ENCODE measurements at places on chromosomes 7 and 10. TPM values are rescaled to one million over a fixed set of nuclear protein-coding genes. Genes with fewer than 3 reads are reported as not detected.
A peak's percentile ranks its signal among the peaks of the same experiment; 100 is the strongest.

- no peaks in the 10 kb centered on the region for H3K27me3 ChIP-seq
- no peak overlapping the region for H3K27ac ChIP-seq
- H3K36me3 ChIP-seq = no peaks in the 10 kb centered on the region
- no peak overlapping the region for H3K4me3 ChIP-seq
- DNase-seq = no peak
Observed at GRCh38 chr10:120204877-120205276, 252.2 kb upstream of the PLPP4 start.

DNA sequence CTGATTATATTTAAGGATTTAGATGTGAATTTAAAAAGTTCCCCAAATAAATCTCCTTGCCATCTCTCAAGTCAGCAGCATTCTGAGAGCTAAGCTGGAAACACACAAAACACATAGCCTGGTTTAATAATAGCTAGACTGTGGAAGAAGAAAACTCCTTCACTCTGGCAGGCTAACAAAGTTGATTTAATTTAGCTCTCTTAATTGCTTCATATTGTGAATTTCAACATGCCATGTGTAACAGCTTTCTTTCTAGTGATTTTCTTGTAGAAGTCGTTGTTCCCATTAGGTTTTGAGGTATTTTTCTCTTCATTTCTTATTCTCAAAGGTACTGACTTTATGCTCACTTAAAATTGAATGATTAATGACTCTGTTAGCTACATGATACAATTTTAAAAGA lies 216.8 kb upstream of the AKR1E2 start:
- H3K27me3 ChIP-seq = no peaks in the 10 kb centered on the region
- H3K27ac ChIP-seq = no peak overlapping the region
- no peak for DNase-seq
- no peaks in the 10 kb centered on the region for H3K36me3 ChIP-seq
- H3K4me1 ChIP-seq = no peaks in the 10 kb centered on the region
- H3K4me3 ChIP-seq = no peak overlapping the region

DNA sequence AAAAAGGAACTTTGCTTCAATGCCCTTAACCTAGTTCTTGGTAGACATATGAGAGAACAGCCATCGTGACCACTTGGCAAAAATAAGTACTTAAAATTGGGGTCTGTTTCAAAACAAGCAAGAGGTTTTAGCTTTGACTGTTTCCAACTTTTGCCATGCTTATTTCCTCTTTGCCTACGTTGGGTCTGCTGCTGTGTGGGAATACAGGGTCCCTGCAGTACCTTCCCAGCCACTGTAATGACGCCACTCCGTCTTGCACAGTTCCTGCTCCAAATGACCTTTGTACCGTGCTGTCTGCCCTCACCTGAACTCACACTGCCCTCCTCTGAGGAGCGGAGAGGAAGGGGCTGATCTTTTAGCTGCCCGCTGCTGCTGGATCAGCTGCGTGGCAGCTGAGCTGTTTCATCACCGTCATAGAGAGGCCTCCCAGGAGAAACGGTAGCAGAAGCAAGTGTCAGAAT lies 133.1 kb downstream of the MAPK8 start:
- peaks cover 38% of the 10 kb centered on the region for H3K4me1 ChIP-seq
- peak overlapping the region; percentile 92 for H3K27ac ChIP-seq
- H3K27me3 ChIP-seq = no peaks in the 10 kb centered on the region
- peak; percentile 73 for DNase-seq
- no peaks in the 10 kb centered on the region for H3K36me3 ChIP-seq

DNA sequence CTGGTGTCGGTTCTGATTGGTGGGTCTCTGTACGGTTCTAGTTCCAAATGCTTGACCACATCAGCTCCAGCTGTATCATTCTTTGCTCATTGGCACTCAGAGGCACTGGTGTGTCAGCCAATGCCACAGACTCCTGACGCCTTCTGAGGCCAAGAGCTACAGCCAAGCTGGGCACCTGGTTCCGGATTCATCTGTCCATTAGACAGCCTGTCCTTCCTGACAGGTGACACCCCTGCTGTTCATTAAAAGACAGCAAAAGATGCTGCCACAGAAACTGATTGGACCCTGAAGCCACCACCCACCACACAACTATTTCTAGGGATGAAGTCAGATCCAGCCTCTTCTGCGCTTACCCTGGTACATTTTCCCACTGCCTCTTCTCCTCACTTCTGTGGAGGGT lies 35.6 kb downstream of the COL13A1 start:
- no peak overlapping the region for H3K4me3 ChIP-seq
- H3K36me3 ChIP-seq = no peaks in the 10 kb centered on the region
- no peak overlapping the region for H3K27ac ChIP-seq
- no peaks in the 10 kb centered on the region for H3K27me3 ChIP-seq
- DNase-seq = no peak
- H3K4me1 ChIP-seq = no peaks in the 10 kb centered on the region

DNA sequence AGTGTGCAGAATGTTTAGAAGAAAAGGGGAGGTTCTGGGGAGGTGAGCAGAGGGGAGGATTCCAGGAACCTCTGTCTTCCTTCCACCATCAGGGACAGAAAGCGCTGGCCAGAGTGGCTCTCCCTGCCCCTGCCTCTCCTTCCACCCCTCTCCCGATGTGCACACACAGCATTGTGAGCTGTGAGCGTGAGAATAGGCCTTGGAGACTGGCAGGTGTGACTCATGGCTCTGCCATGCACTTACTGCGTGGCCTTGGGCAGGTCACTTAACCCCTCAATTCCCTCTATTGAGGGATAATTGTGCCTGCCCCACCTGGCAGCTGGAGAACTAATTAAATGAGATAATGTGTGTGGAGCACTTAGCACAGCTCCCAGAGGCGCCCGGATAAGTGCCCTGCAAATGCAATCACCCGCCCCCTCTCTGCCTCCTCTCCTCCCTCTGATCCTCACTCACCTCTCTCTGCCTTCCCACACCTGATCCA lies 115.4 kb downstream of the ZMIZ1 start:
- peak overlapping the region; percentile 22 for H3K27ac ChIP-seq
- no peak overlapping the region for H3K4me3 ChIP-seq
- H3K36me3 ChIP-seq = no peaks in the 10 kb centered on the region
- peaks cover 95% of the 10 kb centered on the region for H3K4me1 ChIP-seq

DNA sequence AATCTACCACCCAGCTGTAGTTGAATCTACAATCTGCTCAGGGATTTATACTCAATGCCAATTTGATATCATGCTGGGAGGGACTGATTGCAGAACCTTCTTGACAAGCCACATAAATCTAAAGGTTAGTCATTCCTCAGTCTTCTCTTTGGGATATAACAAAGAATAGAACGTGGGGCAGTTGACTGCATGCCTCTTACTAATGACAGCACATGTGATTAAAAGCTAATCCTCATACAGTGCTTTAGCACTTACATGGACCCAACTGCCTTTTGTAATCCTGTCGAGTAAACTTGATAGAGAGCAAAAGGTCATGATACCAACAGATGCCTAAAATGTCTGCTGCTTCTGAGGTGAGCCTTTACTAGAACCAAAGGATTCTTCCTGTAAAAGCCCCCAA lies 12.3 kb downstream of the KLHL7 start:
- H3K4me1 ChIP-seq = no peaks in the 10 kb centered on the region
- no peaks in the 10 kb centered on the region for H3K36me3 ChIP-seq
- DNase-seq = no peak

DNA sequence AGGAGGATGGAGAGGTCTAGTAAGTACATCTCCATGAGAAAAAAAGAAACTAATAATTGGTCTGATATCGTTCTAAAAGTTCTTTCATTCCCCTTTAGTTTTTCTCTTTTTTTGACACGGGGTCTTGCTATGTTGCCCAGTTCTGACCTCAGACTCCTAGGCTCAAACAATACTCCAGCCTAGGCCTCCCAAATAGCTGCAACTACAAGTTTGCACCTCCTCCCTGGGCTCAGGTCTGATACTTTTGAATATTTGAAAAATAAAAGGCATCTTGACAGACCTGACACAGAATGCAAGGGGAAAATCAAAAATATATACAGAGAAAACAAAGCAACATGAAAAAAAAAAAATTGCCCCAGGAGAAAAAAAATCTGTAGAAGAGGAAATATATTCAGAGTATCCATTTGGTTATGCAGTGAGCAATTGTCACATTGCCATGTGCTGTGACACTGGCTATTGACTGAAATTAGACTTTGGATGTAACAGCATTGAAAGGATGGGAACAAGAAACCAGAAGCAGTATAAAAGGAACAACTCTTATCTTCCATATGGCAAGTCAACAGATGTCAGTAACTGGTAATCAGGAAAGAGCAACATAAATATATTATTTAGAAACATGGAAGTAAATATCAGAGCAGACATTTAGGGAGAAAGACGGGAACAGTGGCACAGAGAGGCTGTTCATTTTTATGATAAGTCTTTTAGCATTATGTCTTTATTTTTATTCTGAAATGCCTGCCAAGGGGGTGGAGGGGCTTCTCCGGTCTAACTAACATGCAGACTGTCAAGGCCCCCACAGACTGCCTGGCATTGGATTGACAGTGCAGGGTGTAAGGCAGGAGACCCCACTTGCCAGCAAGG lies 408.4 kb downstream of the PARD3 start:
- no peak for DNase-seq
- no peaks in the 10 kb centered on the region for H3K27me3 ChIP-seq
- no peaks in the 10 kb centered on the region for H3K36me3 ChIP-seq
- no peak overlapping the region for H3K27ac ChIP-seq

DNA sequence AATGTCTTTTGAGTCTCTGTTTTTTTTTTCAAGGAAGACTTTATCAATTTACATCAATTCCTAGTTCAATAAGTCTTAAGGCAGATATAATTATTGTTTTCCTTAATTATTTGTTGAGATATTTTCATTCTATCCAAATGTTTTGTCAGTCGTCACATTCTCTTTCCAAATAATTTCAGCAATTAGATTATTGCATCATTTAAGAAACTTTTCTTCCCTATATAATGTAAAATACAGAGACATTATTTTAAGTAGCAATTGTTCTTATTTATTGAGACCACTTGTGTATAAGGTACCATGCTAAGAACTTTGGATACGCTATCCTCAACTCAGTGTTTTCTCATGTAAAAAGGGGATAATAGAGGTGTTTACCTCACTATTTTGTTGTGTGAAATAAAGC lies 38.1 kb upstream of the GNAT3 start:
- no peaks in the 10 kb centered on the region for H3K4me1 ChIP-seq
- no peak overlapping the region for H3K27ac ChIP-seq
- H3K27me3 ChIP-seq = no peaks in the 10 kb centered on the region

GRCh38 chr10:92208736-92209135 lies 82.1 kb downstream of the CPEB3 start:
- no peaks in the 10 kb centered on the region for H3K27me3 ChIP-seq
- DNase-seq = no peak
- H3K36me3 ChIP-seq = no peaks in the 10 kb centered on the region
- no peak overlapping the region for H3K4me3 ChIP-seq

Gene PTPN12
- 72.6 TPM for total RNA-seq

Gene MYOF
- total RNA-seq = 210 TPM

Gene MUC12
- not detected for total RNA-seq

Gene SYCE1
- total RNA-seq = not detected

Gene UNCX
- total RNA-seq = not detected

Data from thyroid gland (tissue), 4 donors.